DMS153 (cell line): ENCODE measurements at places on chromosomes 6 and 20.

DNA sequence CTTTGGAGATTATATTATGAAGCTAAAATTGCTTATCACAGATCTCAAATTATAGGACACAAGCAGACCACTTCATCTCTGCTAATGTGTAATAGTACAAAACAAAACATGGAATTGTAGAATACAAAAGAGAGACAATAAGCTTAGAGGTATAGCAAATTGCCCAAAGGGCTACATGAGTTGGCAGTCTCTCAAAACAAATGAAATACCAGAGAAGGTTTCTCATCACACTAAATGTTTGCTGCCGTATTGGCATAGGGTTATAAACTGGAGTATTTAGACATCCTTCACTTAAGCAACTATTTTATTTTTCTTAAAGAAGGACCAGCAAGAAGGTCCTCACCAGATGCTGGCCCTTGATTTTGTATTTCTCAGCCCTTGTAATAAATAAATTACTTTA is 5.9 kb upstream of the EYA4 start:
- DNase-seq = no peak

DNA sequence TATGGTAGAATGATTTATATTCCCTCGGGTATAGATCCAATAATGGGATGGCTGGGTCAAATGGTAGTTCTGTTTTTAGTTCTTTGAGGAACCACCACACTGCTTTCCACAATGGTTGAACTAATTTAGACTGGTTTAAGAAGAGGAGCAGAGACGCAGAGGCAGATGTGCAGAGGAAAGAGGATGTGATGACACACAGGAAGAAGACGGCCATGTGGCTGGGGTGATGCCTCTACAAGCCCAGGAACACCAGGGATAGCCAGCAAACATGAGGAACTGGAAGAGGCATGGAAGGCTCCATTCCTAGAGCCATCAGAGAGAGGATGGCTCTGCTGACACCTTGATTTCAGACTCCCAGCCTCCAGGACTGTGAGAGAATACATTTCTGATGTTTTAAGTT is 218.3 kb upstream of the DTNBP1 start:
- no peak for DNase-seq

- no peak for DNase-seq
Observed at GRCh38 chr6:11207199-11207968, 25.1 kb downstream of the NEDD9 start.

DNA sequence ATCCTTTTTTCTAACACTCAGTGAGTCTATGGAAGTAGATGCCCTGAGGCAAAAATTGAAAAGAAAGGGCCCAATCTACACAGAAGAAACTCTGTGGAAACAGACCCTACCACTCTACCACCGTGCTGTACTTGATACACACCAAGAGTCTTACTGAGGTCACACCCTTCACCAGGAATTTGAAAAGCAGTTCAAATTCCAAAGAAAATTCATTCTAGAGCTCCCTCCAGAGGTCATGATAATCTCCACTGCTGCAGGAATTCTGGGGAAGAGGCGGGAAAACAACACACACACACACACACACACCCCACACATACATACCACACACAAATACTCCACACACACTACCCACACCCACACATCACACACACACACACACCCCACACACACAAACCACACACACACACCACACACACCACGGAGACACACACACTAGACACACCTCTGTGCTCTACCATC is 336.8 kb downstream of the HDGFL1 start:
- no peak for DNase-seq

DNA sequence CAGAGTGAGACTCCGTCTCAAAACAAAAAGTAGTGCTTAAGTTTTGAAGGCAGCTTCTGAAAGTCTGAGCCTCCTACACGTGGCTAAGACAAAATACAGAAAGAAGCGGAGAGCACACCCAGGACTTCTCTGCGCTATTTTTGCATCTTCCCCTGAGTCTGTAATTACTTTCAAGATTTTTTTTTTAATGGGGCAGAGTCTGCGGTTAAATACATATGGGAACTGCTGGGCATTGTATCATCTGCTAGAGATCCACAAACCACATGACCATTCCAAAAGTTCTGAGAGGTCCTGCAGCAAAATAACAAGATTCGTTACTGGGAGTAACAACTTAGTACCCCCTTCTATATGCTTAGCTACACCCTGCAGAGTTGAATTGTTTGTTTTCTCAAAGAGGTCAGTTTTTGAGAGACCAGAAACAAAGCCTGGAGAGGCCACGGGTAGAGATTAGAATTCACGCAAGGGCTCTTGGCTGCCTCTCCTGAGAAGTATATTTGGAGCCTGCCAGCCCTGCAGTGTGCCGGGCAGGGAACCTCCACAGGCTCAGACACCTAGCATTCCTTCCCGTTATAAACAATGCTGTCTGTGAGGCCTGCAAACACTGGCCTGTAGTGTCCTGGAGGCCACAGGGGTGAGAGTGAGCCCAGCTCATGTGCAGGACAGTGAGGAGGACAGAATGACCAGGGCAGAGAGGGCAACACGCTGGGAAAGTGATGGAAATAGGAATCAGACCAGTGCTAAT is 48.2 kb upstream of the FAM50B start:
- no peak for DNase-seq

GRCh38 chr20:15699431-15700146 is 873.7 kb downstream of the KIF16B start:
- no peak for DNase-seq

GRCh38 chr6:138486249-138487101 is 12.8 kb downstream of the NHSL1 start:
- DNase-seq = peak; percentile 80

- DNase-seq = no peak
Observed at GRCh38 chr20:14406495-14406894, 69.1 kb upstream of the FLRT3 start.

DNA sequence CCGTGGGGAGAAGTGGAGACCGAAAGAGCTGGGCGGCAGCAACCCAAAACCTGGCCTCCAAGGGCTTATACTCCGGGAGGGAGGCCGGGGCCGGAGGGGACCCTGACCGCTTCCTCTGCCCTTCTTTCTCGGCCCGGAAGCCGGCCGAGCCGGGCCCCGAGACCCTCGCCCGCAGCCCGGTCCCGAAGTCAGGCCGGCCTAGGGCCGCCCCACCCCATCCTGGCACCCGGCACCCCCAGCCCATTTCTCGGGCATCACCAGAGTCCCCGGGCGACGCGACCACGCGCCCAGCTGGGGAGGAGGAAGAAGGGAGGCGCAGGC is 572 bp upstream of the ZDHHC14 start:
- DNase-seq = no peak

DNA sequence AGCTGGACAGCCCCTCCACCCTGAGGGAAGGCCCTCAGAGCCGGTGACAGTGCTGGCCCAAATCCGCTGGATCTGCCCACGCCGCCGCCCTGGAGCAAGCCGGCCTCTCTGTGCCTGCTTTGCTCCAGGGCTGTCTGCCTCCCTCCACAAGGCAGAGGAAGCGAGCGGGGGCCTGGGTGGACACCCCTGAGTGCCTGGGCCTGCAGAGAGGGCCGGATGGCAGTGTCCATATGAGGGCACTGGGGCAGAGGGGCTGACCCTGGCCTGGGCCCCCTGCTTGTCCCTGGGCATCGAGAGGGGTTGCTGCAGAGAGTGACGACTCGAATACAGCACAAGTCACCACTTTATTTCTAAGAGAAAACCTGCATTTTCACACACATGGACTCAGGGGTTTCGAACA is 348.6 kb downstream of the ZFAND3 start:
- DNase-seq = no peak

GRCh38 chr6:36930483-36930882 is 24.1 kb upstream of the PI16 start:
- DNase-seq = no peak

GRCh38 chr20:18524646-18525045 is 16.9 kb downstream of the SEC23B start:
- no peak for DNase-seq

DNA sequence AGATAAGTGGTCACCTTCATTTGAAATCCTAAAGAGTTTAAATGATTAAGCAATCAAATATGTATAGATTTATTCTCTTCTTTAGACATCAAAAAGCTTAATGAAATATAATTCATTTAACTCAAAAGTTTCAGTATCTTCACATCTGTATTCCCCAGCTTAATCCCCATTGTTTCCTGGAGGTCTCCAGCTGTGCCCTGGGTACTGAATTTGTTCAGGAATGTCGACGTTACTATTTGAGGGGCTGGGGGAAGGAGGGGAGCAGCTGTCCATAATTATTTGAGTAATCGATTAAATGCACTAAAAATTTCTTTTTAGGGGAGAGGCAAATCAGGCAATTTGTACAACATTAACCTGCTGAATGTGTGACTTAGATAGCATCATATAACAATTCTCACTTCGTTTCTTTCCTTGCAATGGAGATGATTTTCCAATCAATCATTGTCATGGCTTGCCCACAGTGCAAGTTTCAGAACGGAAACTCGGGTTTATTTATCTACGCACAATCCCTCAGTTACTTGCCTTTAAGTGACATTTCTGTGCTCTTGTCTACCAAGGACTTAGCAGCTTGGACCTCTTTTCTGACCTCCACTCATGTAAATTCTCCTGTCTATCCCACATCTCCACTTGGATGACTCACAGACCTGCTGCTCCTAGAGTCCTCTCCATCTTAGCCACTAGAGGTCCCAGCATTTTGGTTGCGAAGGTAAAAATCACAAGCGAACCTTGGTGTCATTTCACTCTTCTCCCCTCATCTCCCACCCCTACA is 3.9 kb downstream of the DOK5 start:
- no peak for DNase-seq

DNA sequence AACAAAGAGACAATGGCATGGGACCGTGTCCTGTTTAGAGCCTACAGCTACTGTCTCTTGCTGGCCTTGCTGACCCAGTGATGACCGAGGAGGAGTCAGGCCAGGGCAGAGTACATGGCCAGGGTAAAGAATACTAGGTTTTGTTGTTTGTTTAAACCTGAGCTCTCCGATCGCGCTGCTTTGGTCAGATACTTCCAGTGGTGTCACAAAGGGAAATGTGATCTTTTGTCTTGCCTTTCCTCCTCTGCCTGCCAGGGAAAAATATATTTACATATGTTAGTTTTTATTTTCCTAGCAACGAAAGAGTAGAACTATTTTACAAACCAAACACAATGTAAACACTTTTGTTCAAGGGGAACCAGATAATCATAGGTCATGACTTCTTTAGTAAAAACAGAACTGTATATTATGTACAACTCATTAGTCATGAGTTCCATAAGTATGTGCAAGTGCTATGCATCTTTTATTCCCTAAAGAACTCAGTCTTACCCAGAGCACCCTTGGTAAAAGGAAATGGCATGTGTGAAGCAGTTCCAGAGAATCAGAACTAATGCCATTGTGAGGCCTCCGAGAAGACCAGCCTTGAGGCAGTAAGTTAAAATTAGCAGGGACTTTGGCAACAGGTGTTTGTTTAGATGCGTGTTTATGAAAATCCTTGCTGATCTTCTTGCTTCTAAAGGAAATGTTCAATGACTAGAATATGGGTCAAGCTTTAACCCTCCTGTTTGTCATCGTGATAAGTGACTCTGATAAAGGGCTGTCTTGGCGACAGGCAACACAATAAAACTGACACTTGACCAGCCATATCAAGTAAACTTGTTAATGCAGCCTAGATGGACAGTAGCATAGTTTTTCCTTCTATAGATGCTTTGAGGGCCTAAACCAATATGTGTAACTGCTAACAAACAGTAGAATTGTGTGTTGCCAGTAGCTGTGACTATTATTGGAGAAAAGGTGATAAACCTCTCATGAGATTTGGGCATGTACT is 204.6 kb downstream of the NKAIN2 start:
- DNase-seq = peak; percentile 68

DNA sequence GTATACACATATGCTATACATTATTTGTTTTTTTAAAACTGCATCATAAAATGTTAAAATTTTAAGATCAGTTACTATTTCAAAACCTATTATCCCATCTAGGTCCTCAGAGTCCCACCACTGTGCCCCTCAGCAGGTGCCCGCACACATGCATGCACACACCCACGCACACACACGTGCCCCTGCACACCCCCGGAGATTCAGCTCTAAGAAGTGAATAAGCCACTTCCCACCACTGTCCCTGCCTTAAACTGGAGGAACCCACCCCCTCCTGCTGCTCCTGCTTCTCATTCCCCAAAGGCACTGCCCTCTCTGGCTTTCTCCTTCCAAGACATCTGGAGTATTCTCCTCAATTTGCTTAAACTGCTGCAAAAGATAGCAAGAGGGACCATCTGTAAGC is 5.4 kb upstream of the FAM210B start:
- no peak for DNase-seq

DNA sequence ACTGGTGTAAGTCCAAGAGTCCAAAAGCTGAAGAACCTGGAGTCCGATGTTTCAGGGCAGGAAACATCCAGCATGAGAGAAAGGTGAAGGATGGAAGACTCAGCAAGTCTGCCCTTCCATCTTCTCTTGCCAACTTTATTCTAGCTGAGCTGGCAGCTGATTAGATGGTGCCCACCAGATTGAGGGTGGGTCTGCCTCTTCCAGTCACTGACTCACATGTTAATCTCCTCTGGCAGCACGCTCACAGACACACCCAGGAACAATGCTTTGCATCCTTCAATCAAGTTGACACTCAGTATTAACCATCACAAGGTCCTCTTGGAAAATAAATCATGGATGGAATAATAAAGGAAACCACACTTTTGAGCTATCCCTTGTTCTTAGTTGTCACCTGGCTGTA is 121.2 kb downstream of the MAP3K7 start:
- DNase-seq = no peak

DNA sequence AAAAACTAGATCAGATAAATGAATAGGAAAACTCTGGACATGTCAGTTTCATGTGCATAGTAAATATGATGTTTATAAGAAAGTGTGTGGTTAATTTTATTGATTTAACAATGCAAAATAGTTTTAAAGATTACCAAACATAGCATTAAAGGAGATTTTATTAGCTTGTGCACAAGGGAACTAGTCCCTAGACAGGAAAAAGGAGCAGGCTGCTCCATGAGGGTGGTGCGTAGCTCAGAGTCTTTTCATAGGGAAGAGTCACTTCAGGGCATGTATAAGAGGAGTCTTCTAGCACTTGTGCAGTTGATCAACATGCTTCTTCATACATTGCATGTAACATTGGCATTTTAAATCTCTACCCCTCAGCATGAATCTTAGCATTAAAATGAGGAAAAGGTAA is 835.8 kb downstream of the GRIK2 start:
- DNase-seq = no peak
